ENCODE measurements at places on chromosomes 1 and 21.

DNA sequence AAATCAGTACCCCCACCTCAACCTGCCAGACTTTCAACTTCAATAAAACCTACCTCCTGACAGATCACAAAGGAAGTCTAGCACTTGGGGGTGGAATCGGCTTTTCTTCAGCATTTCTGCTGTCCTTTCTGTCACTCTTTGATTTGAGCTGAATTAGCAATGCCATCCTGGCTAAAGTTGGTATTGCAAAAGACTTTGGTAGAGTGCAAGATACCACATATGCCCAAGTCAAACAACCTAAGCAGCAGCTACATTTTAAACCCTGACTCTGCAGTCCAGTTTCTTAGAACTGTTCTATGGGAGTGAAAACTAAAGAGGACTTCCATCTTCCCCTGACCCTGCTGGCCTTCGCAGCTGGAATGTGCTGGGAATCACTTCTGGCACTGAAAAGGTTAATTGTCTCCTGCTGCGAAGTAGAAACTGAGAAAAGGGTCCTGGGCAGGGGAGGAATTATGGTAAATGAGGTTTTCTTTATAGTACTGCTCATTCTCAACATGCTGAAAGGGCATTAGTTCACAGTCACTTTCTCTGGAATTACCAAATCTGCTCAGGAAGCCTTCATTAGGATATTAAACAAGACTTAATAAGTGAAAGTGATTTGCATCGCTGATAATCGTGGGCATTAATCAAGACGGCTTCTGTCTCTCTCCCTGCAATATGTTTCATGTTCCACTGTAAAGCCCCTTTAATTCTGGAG is 126.2 kb upstream of the SMYD2 start:
- no peak for DNase-seq

GRCh38 chr1:31592132-31592531 is 15.8 kb downstream of the TINAGL1 start:
- DNase-seq: no peak

DNA sequence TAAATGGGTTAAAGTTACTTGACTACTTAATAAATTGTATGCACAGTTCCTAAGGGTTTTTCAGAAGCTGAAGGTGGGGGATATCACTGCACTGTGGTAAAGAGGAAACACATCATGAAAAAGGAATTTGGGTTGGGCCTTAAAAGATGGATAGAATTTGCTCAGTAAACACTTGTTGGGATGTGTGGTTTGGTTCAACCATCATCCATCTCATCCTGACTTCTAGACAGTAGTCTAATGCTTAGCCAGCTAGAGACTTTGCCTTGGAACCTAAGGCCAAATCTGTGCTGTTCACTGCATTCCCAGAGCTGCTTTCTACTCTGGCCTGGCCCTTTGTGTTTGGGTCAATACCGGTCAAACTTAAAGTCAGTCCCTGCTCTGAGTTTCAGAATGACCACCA is 30.6 kb downstream of the LY9 start:
- DNase-seq: no peak

DNA sequence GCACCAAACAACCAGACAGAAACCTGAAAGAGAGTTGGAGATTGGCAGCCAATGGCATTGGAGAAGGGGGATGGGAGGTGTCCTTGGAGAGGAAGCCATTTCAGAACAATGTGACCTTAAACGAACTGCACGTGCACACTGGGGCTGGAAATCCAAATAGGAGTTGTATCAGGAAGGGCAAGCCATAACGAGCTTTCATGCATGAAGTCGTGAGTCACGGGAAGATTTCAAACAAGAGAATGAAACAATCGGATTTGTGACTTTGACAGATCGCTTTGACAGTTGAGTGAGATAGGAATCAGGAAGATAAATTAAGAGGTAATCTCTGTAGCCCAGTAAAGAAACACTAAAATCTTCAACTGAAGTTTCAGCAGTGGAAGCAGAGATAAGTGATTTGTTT is 445.8 kb upstream of the ZP4 start:
- DNase-seq: no peak

DNA sequence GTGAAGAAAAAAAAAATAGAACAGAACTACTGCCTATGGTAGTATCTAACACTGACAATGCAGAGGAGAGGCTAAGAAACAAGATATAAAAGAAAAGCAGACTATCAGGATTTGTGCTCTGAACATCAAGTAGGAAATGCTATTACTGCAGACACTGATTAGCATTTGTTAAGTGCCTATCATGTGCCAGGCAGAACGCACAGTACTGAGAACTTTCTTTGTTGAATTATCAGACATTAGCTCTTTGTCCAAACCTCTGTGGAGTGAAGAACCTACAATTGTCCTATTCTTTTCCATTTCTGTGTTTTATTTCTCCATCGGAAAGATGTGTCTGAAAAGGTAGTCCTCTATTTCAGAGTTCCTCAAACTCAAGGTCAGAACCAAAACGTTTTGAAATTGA is 30.5 kb upstream of the DISP1 start:
- no peak for DNase-seq

DNA sequence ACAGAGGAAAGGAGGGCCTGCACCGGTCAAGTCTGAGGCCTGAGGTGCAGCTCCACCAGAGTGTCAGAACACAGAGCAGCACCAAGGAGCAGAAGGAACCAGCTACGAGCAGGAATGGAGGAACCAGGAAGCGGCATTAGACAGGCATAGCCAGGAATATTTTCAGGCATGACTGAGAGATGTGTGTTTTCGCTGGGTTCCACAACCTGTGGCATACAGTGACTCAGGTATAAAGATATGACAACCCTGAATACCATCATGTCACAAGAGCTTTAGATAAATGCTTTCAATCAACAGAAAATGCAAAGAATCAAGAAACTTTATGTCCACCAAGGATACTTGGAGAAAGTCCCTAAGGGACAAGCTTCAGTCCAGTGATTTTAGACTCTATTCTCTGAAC is 189.3 kb upstream of the NRIP1 start:
- no peak for DNase-seq

- no peak for DNase-seq
Observed at GRCh38 chr1:203768256-203768655, 3.3 kb downstream of the LAX1 start.

GRCh38 chr1:177849130-177849529 is 120.7 kb downstream of the SEC16B start:
- DNase-seq: no peak

DNA sequence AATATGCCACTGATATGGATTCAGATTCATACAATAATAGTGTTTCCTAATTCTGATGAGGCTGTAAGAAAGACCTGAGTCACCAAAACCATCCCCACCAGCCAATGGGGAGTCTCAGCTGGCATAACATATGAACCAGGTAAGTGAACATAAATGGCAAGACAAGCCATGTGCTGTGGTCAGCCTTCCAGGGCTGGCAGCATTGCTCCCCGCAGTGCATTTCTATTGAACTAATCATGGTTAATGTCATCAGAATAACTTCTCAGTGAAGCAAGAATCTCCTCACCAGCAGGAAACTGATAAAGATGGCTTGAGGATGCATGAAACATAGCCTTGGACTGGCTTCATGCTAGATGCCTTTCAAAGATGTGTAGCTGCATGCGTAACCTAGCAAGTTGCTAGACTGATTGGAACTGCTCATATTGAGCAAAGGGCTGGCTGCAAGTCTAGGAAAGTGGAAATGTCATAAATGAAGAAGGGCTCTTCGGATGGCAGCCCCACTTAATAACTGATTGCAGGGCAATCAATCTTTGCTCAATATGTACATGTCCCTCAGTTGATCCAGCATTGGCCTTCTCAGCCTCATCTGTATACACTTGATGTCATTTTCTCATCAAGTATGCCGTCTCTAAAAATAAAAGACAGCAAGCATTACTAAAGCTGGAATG is 88.0 kb downstream of the NTNG1 start:
- DNase-seq: no peak

DNA sequence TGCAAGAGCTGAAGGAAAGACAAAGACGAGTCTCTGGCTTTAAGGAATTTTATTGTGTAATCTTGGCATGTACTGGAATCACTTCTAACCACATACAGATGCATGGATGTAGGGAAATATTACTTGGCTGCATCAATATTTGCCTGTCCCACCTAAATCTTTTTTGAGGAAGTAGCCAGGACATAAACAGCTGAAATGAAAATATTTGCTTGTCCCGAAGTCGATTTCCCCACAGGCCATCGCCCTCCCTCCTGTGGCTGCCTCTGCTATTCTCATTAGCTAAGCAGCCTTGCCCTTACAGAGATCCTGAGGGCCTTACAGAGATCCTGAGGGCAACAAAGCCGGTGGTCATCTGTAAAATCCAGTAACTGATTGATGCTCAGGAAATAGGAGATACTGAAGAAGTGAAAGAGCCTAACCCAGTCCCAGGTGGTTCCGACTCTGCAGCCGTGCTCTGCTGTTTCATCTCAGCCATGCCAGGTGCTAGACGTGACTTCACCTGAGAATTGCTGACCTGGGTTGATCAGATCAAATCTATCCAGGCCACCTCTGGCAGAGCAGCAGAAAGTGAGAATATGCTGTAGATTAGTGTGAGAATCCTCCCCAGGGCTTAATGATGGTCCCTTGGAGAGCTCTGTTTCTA is 25.5 kb downstream of the MAN1C1 start:
- DNase-seq: peak; percentile 2
